Activated gamma-delta T cell (primary cell): ENCODE measurements at places on chromosomes 7 and 10.

- no peak for DNase-seq
Measured at GRCh38 chr7:111697771-111698170, 135.5 kb upstream of the IMMP2L start.

DNA sequence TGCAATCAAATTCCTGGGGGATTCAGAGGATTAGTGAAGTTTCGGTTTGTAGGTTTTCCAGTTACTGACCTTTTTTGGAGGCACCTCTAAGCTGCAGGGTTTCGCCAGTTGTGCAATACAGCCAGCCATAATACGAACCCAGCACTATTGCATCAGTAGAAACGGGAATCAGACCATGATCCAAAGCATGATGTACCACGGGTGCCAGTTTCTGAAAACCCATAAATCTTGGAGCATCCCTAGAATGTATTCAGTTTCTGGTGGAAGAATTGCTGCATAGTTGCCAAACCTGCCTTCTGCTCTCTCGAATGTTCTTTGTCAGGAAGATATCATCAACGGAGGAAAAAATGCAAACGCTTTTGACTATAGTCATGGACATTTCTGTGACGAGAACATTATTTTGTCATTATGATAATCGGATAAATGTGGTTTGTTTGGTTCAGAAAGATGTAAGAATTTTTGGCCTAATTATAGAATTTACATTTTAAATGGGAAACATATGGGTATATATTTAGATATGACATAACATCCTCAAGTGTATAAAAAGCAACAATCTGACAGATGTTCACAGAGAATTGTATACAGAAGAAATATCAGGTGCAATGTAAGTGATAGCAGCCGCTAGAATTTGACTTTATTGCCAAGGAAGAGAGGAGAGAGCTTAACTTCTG is 186.2 kb upstream of the PRKCQ start:
- no peak for DNase-seq

DNA sequence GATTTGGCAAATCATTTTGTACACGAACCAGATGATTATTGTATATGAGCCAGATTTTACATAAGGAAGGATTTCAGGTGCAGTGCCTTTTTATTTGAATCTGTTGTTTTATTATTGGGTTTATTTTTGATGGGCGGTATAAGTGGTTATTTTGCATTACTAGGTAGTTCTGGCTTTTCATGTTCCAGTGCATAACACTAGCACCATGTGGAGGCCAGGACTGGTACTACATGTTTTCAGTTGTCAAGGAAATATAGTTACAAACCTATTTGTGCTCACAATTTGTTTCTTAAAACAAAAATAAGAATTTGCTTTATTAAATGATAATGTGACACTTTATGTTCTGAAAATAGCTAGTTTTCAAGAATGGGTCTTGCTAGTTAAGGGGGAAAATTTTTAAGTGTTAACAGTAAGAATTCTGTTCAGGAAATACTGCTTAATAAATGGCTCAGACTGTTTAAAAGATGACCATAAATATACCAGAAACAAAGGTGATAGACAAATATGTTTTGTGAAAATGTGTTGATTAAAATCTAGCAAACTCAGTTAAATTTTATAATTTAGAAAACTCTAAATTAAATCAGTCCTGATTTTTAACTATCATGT is 7.1 kb upstream of the SEMA3E start:
- DNase-seq = no peak

- DNase-seq = no peak
Measured at GRCh38 chr10:69025370-69025896, 36.8 kb downstream of the KIFBP start.

GRCh38 chr10:128070721-128071416 is 55.4 kb downstream of the MKI67 start:
- DNase-seq = no peak

GRCh38 chr7:26648554-26648953 is 215.8 kb downstream of the SKAP2 start:
- DNase-seq = no peak

DNA sequence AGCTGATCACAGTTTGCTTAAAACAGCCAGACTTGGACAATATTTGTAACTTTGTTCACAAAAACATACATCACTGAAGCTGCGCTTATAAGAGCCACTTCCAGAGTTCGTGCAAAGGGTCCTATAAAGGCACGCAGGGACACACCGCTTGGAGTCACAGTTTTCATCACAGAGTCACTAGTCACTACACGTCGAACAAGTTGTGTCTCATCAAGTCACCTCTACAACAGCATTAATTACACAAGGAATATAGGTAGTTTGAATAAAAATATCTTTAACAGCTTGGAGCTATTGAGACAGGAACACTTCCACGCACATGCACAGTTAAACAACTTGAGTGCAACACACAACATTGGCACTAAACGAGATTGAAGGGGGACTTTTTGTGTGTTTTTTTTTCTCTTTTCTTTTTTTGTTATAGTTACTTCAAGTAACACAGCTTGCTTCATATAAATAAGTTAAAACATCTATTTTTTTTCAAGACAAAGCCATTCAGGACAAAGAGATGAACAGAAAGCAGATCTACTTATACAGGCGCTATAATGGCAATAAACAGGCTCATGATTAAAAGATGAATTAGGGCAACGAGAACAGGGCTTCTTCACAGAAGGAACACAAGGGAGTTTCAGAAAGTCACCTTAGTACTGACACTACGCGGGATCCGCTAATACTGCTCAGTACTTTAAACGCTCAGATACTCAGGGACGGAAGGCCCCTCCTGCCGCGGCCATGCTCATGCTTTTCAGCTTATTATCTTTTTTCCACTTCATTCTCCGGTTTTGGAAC is 2.2 kb downstream of the HOXA5 start:
- no peak for DNase-seq

DNA sequence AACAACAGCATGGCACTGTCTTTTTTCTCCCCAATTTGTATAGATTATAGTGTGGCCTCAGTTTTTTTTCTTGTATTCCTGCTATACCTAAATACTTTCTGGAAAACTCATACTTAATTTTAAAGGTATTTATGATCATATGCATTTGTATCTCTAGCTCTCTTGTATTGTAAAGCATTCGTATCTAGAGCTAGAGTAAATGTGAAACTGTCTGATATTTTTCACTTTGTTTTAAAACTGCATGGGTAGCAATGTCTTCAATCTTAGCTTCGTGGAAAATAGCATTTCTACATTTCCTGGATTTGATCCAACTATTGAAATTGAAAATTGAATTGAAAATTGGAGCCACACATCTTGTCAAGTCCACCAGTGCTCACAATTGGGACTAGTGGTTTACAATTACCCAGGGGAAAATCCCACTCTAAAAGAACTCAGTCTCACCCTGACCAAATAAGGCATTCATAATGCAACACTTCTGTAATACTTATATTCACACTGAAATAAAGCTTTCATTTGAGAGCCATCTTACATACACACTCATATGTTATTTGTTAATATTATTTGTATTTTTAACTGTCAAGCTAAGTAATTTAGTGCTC is 51.3 kb upstream of the KLF6 start:
- no peak for DNase-seq

DNA sequence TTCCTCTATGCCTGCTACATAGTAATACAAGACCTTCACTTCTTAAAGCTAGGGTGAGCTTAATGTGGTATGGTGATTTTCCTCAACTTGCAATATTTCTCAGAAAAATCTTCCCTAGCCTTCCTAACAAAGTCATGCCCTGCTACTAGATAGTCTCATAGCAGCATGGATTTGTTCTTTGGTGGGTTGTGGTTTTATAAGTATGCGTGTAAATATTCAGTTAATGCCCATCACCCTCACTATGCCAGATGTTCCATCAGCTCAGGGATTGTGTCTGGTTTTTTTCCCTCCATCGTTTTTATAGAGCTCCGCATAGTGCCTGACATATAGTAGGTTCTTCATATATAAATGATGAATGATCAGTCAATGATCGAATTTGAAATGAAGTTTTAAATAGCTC is 182.8 kb downstream of the CREB5 start:
- no peak for DNase-seq

DNA sequence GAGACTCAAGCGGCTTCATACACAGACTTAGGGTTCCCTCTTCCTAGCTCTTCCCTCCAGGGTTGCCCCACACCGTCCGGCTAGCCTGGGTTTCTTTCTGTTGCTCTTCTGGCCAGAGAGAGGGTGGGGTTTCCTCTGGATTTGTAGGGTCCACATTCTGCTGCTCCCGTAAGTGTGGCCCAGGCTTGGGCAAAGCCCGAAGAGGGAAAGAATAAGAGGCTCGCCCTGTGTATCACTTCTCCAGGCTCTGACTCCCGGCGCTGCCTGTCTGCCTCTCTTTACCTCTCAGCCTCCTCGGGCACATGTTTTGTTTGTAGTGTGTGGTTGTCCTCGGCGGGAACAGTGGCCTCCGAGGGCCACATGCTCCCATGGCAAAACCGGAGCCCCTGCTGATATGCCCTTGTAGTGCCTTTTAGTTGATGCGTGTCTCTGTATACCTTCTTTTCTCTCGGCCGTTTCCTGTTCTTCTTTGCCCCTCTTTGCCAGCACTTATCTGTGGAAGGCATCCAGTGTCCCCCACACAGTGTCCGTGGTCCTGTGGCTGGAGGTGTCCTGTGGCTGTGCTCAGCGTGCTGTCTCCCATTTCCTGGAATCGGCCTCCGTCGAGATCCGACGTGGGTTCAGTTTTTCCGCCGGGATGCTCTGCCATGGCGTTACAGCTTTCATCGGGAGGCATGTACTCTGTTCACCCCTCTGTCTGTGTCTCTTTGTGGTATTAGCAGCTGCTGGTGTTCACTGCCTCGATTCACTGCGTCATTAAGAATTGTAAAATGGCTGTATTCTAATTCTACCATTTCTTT is 102.9 kb downstream of the INPP5A start:
- no peak for DNase-seq

DNA sequence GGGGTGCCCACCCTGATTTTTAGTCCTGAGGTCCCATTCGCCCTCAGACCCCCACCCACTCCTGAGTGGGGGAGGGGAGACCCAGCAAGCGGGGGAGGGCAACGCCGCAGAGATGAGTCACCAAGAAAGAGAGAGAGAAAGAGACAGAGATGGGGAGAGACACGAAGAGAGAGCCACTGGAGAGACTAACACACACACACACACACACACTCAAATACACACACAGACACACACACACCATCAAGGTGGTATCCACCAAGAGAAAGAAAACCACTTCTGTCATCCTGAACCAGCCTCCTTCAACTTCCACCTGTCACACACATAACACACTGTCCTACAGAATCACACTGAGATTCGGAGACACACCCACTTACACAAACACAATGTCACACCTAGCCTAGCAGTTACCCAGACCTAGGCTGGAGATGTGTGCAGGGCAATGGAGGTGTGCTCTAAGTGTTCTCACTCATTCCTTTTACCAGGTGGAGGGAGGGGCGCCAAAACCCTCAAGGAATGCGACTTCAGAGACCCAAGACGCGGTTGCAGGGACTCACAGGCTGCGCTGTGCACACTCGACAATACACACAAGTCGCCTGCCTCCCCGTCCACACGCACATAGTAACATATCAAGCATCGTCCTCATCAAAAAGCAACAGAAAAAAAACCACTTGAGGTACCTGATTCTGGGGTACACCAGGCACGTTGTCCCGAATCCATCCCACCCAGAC is 3.9 kb upstream of the VGF start:
- no peak for DNase-seq

DNA sequence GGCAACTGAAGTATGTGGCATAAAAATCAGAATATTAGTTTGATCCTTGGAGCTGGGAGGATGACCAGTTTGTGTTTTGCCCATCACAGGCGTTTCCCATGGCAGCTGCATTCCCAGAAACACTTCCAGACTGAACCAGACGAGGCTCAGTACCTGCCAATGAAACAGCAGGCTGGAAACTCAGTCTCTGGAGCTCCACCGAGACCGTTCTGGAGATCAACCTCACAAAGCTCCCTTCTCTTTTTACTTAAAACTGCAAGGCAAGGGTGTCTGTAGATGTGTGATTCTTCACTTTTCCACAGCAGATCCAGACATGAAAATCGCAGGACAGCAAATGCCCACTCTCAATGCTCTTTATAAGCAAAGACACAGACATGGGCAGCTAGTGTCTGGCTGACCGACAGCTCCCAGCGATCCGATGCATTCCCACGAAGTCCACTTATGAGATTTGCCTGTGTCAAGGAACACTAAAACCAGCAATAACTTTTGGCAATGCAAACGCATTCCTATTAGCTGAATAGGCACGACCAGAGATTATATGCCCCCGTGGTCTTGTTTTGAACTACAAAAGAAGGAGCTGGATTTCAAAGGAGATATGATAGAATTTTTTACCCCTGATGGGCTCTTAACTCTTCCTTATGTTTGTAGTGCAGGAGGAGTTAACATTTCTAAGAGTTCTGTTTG is 72.6 kb downstream of the ADAM12 start:
- DNase-seq = no peak

DNA sequence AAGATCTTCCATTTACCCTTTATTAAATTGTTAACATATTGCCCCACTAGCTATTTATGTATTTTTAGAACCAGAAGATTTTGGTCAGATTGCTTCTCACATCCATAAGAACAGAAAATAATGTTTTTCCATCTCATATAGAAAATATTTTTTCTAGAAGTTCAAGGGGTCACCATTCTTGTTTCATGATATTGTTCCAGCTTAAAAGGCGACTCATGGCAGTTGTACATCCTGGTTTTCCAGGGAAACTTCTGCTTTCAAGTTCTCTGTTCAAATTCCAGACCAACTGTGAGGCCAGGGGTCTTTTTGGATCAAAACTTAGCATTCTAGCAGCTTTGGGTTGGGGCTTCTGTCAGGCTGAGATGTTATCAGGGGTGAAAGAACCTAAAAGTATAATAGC is 84.4 kb downstream of the LRRC4 start:
- DNase-seq = no peak

DNA sequence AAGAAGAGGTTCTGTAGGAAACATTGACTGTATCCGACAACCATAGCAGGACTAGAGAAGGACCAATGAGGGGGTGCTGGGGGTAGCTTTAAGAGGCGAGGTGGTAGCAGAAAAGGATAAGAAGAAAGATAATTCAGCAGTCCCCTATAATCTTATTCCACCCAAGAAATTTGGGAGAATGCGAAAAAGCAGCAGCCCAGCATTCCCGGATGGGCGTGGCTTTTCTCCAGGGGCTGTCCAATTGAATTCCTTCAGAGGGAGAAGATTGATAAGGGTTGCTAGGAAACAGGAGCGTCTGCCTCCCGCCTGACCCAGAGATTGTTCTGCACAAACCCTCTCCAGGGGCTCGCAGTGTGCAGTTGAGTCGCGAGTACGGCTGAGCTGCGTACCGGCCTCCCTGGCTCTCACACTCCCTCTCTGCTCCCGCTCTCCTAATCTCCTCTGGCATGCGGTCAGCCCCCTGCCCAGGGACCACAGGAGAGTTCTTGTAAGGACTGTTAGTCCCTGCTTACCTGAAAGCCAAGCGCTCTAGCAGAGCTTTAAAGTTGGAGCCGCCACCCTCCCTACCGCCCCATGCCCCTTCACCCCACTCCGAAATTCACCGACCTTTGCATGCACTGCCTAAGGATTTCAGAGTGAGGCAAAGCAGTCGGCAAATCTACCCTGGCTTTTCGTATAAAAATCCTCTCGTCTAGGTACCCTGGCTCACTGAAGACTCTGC is at the start of gene GRM3:
Gene GRM3, plus strand, starts transcription at position 349 of the 721 bp plus-strand sequence. CDS start 121,237 bp downstream, outside the sequence.
- no peak for DNase-seq

DNA sequence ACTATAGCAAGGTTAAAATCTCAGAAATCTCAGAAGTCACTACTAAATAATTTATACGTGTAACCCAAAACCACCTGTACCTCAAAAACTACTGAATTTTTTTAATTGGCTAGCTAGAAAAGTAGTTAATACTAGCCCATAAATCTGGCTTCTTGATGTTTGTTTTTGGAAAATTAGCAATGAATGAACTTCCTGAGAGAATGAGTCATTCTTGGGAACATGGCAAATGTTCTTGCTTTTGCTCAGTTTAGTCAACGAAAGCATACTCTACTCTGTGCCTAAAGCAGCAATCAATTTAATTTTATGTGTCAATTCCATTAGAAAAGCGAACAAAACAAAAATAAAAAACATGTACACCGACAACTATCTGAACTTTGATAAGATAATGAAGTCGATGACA is 69.2 kb downstream of the SEMA3E start:
- no peak for DNase-seq
